Right renal cortex interstitium (tissue), 3 donors: ENCODE measurements at places on chromosomes 11 and 22. TPM values are rescaled to one million over a fixed set of nuclear protein-coding genes. Genes with fewer than 3 reads are reported as not detected.

EHF gene
- polyA plus RNA-seq = 27.6 TPM

SERPIND1 gene
- 4.4 TPM for polyA plus RNA-seq

TRIM49C gene
- not detected for polyA plus RNA-seq

RIMBP3B gene
- not detected for polyA plus RNA-seq

SCO2 gene
- 1.7 TPM for polyA plus RNA-seq

C11orf42 gene
- polyA plus RNA-seq = 0.83 TPM
